ENCODE measurements at places on chromosomes 16 and 17. TPM values are rescaled to one million over a fixed set of nuclear protein-coding genes. Genes with fewer than 3 reads are reported as not detected.
A peak's percentile ranks its signal among the peaks of the same experiment; 100 is the strongest.

Gene MPO
- not detected for total RNA-seq

DNA sequence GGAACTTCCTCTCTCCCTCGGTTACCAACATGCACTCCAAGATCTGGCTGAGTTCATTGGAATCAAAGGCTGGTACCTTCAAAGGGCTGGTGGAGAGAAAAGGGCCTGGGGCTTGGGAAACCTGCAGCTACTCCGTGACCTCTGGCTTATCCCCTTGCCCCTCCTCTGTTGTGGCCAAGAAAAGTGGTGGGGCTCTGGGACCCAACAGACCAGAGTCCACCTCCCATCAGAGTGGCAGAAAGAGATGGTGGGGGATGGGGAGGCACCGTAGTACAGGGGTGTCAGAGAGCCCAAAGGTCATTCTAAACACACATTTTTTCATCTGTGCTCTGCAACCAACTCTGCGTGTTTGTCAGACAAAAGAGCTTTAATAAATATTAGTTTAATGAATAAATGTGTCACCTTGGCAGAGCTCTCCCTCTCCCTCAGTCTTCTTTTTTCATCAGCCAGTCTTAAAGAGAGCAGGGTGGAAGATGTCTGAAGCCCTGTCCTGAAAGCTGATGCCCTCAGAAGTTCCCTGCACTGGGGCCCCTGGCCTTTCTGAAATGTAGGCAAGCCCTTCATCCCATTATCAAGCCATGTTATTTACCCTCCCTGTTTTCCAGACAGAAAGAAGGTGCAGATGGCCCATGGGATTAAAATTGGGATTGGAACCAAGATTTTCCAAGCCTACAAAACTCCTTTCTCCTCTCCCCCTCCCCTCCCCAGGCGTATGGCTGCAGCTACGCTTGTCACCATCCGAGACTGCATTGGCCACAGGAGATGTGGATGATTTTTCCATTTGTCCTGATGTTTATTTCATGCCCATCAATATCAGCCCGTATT lies 227.3 kb downstream of the CCDC182 start:
- DNase-seq: no peak

- no peak for DNase-seq
Observed at GRCh38 chr16:12361016-12361415, 384.5 kb downstream of the SNX29 start.

- DNase-seq: no peak
Observed at GRCh38 chr17:45229681-45230409, 8.2 kb downstream of the FMNL1 start.

DNA sequence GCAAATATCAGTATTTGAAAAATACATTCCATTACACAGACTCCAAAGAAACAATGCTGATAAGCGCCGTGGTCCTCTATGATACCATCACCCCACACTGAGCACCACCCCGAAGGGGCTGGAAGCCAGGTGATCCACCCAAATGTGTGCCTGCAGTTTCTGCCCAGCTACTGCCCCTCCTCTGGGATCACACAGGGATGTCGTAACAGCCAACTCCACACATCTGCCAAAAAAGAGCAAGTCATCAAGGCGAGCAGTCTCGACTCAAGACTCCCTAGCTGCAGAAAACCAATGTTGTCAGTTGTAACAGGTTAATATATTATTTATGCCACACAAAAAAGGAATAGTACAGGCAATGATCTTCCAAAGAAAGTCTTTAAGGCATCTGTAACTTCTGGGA lies 21.0 kb downstream of the CYB5D2 start:
- DNase-seq: peak; percentile 26

DNA sequence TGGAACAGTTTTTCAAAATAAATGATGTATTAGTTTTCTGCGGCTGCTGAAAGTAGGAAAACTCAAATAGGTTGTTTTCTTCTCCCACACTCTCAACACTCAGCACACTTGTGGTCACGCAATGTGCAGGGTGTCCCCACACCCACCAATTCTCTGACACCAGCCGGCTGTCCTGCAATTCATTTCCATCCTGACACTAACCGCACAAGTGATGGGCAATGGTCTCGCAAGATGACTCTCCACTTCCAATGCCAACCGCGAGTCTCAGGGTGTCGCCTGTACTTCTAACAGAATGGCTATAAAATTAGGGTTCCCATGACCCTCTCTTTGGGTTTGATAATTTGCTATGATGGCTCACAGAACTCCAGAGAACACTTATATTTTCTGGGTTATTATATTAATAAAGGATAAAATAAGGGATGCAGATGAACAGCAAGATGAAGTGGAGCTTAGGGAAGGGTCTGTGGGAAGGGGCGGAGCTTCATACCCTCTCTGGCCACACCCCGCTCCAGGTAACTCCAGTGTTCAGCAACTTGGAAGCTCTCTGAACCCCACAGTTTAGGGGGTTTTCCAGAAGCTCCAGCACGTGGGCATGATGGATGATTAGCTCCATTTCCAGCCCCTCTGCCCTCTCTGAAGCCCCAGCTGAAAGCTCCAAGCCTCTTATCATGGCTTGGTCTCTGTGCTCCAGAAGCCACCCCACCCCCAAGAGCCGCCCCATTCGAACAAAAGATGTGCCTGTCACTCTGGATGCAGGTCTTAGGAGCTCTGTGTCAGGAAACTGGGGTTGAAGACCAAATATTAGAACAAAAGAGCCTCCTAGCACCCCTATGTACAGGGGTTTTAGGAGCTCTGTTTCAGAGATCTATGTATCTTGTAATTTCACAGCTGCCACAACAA lies 19.8 kb downstream of the TAF1C start:
- no peak for DNase-seq

GRCh38 chr16:67517155-67517445 lies 11.5 kb upstream of the RIPOR1 start:
- DNase-seq: no peak

- no peak for DNase-seq
Observed at GRCh38 chr17:9958586-9959281, 53.7 kb upstream of the RCVRN start.

All from LHCN-M2 (cell line).